ENCODE measurements at places on chromosomes 3 and 15.

GRCh38 chr3:186821429-186822387 is 15.4 kb upstream of the RFC4 start:
- DNase-seq = peak; percentile 73

GRCh38 chr3:197836244-197836643 is 45.2 kb downstream of the LRCH3 start:
- DNase-seq = no peak

DNA sequence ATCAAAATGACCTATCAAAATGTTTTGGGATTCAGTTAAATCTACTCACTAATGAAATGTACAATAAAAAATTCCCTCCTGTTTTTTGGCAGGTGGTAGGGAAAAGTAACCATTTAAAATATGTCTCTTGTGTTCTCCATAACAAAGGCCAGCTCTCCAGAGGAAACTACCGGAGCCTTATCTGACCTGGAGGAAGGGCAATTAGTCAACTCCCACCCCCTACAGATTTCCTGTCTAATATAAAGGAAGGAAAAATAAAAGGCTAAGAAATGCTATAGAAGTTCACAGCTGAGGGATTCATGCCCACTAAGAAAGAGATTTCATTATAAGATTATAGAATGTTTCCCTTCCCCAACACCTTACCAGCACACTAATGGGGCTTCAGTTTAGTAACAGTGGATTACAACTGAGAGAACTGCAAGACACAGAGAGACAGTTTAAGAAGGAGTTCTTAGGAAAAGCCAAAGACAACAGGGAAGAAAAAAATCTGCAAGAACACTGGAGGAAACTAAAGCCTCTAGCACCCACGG is 376.5 kb upstream of the KCNMB2 start:
- no peak for DNase-seq

GRCh38 chr3:79477242-79477641 is 290.6 kb downstream of the ROBO1 start:
- no peak for DNase-seq

- DNase-seq = peak; percentile 36
These were observed 52.3 kb upstream of the BNIP2 start for GRCh38 chr15:59741274-59741906.

GRCh38 chr15:74762791-74763150 is 14.1 kb downstream of the CYP1A2 start:
- DNase-seq = no peak

GRCh38 chr3:160949460-160949859 is 155.7 kb downstream of the B3GALNT1 start:
- DNase-seq = no peak

- DNase-seq = no peak
These were observed 146.9 kb downstream of the CHST2 start for GRCh38 chr3:143266511-143266910.

DNA sequence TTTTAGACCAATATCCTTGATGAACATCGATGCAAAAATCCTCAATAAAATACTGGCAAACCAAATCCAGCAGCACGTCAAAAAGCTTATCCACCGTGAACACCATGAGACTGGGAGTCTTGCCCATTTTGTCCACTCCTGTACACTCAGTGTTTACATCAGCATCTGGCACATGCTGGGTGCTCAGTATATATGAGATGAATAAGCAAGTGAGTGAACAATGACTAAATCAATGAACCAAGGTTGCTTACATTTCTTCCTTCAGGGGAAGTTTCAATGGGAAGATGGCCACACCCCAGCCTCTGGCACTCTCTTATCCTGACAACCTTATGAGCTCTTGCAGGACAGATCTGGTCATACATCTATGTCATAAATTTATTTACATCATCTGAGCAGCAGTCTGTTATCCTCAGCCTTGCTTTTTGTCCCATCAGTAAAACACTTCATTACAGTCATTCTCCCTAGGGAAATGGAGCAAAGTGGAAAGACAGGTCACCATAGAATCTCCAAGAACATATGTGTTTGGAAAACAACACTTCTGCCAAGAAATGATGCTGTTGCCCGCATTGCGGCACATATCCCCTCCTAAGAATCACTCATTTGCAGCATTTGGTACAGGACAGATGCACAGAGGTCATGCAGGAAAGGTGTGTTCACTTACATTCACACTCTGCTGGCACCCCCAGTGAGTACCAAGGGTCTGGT is 171.8 kb upstream of the EIF1B start:
- DNase-seq = no peak

DNA sequence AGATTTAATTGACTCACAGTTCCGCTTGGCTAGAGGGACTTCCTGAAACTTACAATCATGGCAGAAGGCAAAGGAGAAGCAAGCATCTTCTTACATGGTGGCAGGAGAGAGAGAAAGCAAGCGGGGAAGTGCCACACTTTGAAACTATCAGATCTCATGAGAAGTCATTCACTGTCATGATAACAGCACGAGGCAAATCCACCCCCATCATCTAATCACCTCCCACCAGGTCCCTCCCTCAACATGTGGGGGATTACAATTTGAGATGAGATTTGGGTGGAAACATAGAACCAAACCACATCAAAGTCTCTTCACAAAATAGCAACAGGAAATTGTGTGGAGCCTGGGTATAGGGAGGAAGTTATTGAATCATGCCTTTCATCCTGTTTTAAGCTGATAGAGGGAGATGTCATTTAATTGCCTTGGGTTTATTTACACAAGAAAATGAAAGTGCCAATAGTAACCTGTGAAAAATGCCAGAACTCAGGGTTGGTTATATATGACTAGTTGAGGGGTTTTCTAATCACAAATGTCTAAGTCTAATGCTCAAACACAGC is 624.8 kb upstream of the LMCD1 start:
- DNase-seq = peak; percentile 47

DNA sequence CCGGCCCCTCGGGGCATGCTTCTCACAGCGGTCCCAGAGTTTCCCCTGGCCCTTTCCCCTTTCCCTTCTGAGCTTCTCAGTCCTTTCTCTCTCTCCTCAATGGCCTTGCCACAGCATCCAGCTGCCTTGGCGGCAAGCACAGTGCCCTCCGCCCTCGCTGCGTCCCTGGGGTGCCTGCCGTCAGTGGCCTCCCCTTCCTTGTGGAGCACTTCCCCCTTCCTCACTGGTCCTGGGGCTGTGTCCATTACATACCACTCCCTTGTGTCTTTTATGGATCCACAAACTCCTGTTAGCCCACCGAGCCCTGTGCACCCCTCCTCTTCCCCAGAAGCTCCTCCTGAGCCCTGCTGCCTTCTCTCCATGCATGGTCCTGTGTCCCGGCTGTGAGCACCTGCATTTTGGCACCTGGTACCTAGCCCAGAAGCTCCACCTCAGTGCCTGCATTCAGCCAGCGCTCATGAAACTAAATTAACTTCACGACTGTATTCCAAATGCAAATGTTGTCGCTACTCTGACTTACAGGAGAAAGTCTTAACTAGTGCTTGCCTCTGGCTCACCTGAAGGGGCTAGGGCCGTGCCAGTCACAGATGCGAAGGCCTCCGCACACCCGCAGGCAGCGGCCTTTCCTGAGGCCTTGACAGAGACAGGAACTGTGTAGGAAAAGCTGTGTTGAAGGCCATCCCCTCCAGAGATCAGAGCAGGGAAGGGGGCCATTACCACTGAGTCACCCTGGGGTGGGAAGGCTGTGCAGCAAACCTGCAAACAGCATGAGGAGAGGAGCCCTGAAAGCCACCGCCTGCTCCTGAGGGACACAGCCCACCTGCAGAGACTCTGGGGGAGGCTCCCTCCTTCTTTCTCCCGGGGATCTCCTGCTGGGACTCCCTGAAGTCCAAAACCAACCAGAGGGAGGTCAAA is 19.1 kb upstream of the KLF13 start:
- no peak for DNase-seq

GRCh38 chr15:48422401-48422800 is 91.2 kb downstream of the DUT start:
- DNase-seq = no peak

DNA sequence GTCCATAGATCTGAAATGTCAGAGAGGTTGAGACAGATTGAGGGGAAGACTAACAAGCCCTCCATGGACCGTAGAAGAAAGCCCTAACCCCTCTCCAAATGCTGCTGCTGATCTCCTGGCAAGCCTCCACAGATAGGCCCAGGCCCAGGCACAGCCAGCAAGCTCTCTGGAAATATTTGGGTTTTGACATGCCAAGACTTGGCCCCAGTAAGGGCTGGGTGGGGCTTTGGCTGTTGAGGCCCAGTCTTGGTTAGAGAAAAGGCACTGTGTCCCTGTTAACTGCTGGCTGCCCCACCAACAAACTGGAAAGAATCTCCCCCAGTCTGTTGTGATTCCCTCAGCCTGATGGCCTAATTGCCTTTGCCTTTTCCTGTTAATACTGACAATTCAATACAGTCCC is 208.8 kb upstream of the CTDSPL start:
- DNase-seq = no peak

DNA sequence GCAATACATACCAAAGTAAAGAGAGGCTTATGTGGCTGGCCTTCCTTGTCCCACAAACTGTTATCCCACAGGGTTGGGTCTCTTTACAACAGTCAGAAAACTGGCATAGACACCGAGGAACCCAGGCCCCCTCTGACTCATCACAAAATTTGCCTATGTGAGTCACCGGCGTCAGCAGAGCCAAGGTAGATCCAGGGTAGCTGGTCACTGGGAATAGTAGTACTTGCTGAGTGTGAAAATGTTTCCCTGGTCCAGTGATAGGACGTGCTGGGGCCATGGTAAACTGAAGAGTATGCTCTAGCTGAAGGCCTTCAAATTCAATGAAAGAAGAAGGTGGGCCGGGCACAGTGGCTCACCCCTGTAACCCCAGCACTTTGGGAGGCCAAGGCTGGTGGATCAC is 27.1 kb upstream of the SKIL start:
- peak; percentile 85 for DNase-seq

GRCh38 chr3:195704433-195704999 is 16.3 kb upstream of the MUC20 start:
- DNase-seq = no peak

Measured in astrocyte of the hippocampus (primary cell).